ENCODE measurements at places on chromosomes 16 and 17. TPM values are rescaled to one million over a fixed set of nuclear protein-coding genes. Genes with fewer than 3 reads are reported as not detected.

DNA sequence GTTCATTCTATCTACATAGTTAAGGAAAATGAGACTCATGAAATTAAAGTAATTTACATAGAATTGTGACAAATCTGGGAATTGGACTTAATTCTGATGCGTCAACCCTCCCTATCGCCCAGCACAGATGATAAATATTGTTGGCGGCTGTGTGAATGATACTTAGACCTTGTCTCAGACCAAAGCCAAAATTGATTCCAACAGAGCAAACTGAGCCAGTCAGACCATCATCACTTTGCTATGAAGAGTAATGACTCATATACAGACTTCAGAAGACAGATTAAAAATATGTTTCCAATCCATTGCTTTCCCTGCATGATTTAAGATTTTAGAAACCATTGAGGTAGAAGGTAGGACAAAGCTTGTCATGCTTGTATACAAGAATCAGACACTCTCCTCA is 1156.7 kb upstream of the CDH8 start:
- no peak for DNase-seq

GRCh38 chr17:29036584-29036983 is 6.4 kb upstream of the PIPOX start:
- no peak for DNase-seq

GRCh38 chr17:43332230-43332629 is 66.6 kb upstream of the ARL4D start:
- no peak for DNase-seq

- no peak for DNase-seq
Observed at GRCh38 chr17:82939621-82940135, 99.9 kb upstream of the ZNF750 start.

DNA sequence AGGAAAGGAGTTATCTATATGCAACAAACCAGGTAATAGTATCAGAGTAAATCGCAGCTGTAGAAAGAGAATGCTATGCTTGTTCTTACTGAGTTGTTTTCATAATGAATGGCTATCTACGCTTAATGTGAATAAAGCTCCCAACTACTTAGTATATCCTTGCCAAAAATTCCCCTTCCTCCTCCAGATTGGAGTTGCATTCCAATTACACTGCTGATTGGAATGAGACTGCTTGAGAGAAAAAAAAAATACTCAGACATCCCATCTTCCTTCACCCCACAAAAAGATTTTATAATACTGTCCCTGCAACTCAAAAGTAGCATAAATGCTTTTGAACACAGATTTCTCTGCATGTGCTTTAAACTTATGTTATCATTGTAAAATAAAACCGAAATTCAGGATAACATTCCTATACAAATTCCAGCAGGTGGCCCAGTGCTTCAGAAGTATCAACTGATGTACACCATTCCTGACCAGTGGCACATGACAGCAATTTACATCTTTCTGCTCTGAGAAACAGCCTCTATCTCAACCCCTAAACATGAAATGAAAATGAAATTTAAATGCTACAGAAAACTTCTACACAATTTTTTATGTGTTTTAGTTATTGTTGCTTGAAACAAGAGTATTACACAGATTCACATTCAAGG is 47.0 kb downstream of the SMURF2 start:
- DNase-seq = no peak

- DNase-seq = no peak
Observed at GRCh38 chr16:47972246-47972985, 183.4 kb downstream of the ABCC12 start.

GRCh38 chr16:50861970-50862411 is 120.1 kb downstream of the CYLD start:
- DNase-seq = no peak

DNA sequence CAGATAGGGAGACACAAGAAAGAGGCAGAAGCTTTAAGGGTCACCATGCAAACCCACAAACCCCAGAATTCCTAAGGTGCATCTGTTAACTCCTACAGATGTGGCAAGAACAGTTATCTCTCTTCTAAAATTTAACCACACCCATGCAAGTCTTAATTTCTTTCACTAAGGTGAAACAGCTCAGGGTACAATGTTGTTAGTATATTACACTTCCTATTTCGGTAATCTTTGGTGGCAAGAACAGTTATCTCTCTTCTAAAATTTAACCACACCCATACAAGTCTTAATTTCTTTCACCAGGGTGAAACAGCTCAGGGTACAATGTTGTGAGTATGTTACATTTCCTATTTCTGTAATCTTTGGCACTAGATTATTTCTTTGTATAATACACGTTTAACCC is 6.6 kb downstream of the CCL23 start:
- DNase-seq = no peak

DNA sequence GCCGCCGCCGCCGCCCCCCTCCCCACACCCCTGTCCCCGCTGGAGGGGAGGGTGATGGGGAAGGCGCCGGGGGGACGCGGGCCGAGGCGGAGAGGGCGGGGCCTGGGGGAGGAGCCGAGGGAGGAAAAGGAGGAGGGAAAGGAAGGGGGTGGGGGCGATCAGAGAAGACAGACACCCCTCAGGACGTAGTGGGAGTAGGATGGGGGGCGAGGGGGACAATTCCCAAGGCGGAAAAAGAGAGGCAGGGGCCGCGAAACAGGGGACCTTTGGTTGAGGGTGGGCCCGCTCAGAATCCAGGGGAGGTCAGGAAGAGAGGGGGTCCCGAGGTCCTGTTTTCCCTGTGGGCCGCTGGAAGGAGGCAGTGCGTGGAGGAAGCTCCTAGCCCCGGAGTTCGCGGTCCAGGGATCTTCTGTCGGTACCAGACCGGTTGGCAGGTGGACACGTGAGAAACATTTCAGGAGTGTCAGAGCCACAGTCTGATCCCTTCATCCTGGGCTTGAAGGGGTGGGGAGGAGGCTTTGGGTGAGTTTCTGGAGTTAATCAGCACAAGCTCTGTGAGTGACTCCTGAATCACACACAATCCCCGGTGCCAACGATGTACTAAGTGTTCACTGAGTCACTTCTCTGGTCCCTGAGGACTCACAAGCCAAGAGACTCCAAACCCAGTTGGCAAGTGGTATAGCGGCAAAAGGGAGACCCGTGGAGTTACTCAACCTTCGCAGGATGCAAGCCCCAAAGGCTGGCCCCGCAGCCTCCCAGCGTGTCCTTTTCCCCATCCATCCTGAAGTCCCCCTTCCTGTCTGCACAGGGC is at the start of gene XYLT1:
XYLT1 (minus strand) TSS at position 53 of the 811 bp plus-strand sequence. CDS start 164 bp downstream, outside the sequence.
- DNase-seq = peak; percentile 66

GRCh38 chr17:1119924-1120323 is 59.9 kb downstream of the ABR start:
- no peak for DNase-seq

- DNase-seq = no peak
Observed at GRCh38 chr16:3147757-3148104, 12.9 kb downstream of the ZNF213 start.

DNA sequence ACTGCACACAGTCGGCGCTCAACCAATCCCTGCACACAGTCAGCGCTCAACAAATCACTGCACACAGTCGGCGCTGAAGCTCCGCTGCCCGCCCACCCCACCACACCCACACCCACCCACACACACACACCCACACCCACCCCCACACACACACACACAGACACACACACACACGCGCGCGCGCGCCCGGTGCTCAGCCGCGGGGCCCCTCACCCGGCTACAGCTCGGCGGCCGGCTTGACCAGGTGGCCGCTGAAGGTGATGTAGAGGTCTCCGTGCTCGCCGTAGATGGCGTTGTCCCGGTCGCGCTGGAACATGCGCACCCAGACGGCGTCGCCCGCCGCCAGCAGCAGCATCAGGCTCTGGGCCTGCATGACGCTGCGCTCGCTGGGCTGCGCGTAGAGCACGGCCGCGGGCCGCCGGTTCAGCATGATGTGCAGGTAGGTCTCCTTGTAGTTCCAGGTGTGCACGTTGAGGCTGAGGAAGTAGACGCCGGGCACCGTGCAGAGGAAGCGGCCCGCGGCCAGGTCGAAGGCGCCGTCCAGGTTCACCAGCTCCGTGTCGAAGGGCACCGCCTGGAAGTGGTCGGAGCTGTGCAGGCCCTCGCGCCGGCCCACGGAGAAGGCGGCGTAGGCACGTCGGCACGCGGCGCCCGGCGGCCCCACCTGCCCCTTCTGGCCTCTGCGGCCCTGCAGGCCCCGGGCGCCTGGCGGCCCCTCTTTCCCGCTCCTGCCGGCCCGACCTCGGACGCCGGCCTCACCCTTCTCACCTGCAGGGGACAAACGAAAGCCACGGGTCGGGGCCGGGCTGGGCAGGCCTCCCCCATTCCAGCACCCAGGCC is 2.5 kb downstream of the C1QTNF8 start:
- DNase-seq = no peak

- peak; percentile 47 for DNase-seq
Observed at GRCh38 chr16:50644729-50645128, 36.4 kb downstream of the SNX20 start.

DNA sequence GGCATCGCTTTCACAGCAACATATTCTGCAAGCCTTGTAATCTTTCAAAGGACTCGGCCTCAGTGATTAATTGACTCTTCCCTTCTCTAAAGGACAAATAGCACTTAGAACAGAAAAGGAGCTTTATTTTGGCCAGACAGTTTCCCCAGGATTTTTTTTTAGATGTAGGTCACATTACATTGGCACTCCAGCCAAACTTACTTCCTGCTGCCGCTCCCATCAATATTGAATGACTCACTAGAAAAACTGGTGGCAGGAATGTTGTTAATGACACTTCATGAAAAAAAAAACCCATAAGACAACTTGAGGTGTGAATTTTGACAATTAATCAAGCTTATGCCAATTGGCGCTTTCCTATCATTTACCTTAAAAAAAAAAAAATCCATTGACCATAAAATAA is 432.6 kb downstream of the TOX3 start:
- DNase-seq = no peak

GRCh38 chr16:87982581-87983041 is 31.4 kb downstream of the BANP start:
- no peak for DNase-seq

The KRTAP3-1 gene
- polyA plus RNA-seq = not detected

The RNF222 gene
- polyA plus RNA-seq = 2.6 TPM

The KRTAP2-2 gene
- not detected for polyA plus RNA-seq

Data from B cell (primary cell).